Activated CD4-positive, alpha-beta T cell treated with anti-CD3 and anti-CD28 coated beads for 36 hours (primary cell): ENCODE measurements at places on chromosomes 5 and 9.

- no peak for DNase-seq
These were observed 468.0 kb upstream of the GRIN3A start for GRCh38 chr9:102206432-102206831.

- no peak for DNase-seq
These were observed 40.0 kb downstream of the PAPPA start for GRCh38 chr9:116193636-116194035.

DNA sequence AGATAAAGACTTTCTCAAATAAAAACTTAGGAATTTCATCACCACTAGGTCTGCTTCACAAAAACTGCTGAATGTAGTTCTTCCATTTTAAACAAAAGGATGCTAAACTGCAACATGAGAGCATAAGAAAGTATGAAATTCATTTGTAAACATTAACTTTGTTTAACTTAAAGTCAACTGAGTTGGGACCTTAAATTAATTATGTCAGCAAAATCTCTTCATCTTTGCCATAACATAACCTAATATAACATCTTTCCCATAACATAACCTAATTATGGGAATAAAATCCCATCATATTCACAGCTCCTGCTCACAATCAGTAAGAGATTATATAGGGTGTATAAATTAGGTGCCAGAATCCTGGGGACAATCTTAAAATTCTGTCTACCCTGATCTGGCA lies 78.8 kb upstream of the PCSK5 start:
- DNase-seq: no peak

DNA sequence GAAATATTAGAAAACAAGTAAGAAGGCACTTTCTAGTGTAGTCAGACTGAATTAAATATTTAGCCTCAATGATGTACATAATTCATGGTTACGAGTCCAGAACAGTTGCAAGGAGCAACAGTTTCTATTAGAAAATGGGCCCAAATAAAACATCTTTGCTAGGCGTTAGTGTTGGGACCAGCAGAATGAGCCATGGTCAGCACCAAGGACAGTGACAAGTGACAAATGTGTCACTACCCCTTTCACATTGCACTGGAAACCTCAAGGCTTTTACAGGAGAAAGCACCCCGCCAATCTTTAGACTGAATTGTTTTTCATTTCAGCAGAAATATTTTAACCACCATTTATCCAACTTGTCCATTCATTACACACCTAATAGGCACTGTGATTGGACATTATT lies 301.3 kb upstream of the ADCY2 start:
- DNase-seq: peak; percentile 23

DNA sequence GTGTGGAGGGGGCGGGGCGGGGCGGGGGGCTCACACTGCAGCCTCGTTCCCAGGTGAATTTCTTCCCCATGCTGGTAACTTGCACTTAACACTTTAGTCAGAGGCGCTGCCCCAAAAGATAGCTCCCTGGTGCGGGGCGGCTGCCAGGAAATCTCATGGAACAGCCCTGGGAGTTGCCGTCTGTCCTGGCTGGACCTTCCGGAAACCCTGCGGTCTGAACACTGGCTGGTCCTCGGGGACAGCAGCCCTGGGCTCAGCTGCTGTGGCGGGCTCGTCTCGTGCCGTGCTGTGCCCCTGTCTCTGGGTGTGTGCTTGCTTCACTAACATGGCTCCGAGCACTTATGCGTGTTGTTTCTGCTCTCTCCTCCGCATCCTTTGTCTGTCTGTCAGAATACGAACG lies 25.8 kb downstream of the PTGES2 start:
- no peak for DNase-seq

DNA sequence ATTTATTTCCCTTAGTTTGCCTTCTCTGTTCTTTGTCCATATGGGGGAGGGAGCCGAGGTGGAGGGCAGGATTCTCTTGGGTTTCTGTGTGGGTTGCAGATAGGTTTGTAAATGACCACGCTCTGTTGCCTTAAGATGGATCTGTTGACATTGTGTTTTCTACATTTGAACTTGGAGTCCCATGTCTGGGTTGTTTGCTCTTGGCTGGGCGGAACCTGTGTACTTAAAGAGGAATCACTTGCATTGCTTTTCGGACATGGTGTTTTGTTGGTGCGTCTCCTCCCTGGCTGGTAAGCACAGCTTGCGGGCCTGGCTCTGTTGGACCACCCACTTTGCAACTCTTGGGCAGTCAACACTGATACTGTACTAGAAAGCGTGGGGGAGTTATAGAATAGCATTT lies 45.9 kb downstream of the EHMT1 start:
- DNase-seq: no peak

- DNase-seq: no peak
These were observed 4.9 kb upstream of the SPATA31C2 start for GRCh38 chr9:88143179-88143578.

DNA sequence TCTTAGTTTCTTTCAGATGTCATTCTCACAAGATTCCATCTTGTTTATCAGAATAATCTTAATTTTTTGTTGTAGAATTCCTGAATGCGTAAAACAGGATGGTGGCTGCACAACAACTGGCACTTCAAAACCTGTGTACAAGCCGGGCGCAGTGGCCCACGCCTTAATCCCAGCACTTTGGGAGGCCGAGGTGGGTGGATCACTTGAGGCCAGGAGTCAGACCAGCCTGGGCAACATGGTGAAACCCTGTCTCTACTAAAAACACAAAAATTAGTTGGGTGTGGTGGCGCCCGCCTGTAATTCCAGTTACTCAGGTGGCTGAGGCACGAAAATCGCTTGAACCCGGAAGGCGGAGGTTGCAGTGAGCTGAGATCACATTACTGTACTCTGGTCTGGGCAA lies 10.5 kb upstream of the CCNB1 start:
- DNase-seq: no peak

DNA sequence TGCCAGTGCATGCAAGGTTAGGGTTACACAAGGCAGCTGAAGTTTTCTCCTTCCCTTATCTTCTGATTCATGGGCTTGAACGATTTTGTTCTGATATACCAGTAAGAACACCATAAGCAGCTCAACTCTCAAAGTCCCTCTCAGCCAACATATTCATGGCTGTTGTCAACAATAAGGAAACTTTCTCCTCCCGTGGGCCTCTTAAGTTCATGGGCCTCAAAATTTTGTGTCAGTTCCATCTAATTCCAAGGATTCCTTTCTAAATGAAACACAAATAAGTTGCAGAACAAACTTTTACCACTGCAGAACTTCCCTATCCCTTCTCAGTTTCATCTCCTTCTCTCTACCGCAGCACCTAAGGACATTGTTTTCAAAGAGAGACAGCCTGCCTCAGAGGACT lies 23.6 kb upstream of the CAST start:
- no peak for DNase-seq

- no peak for DNase-seq
These were observed 191.0 kb downstream of the IRX2 start for GRCh38 chr5:2560435-2560834.
